ENCODE measurements at places on chromosomes 1 and 21. TPM values are rescaled to one million over a fixed set of nuclear protein-coding genes. Genes with fewer than 3 reads are reported as not detected.

- peak; percentile 19 for DNase-seq
Observed at GRCh38 chr1:228293816-228294500, 86.1 kb downstream of the OBSCN start.

- DNase-seq: no peak
Observed at GRCh38 chr1:71861022-71861421, 421.3 kb downstream of the NEGR1 start.

The UROD gene
- total RNA-seq: 60.4 TPM

GRCh38 chr1:1433804-1434130, 1.7 kb upstream of the VWA1 start:
- no peak for DNase-seq

GRCh38 chr1:8652467-8653046, 164.9 kb downstream of the RERE start:
- DNase-seq: no peak

The GREM2 gene
- 0.74 TPM for total RNA-seq

DNA sequence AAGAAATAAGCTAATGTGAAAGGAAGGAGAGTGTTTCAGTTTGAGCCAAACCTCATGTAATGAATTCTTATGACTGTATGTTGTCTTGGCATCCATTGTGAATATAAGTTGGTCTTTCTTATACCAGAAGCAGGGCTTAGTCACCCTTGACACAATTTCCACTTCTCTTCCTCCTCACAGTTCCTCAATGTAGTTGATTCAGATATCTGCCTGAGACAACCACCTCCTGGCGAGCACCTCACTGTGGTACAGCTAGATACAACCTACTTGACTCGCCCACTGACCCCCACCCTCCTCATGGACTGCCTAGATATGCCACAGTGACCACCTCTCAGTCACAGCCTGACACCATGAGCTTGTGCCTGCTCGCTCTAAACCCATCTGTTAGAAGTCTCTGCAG, 45.6 kb downstream of the KYAT3 start:
- DNase-seq: no peak

GRCh38 chr1:170436928-170437327, 95.0 kb upstream of the GORAB start:
- no peak for DNase-seq

DNA sequence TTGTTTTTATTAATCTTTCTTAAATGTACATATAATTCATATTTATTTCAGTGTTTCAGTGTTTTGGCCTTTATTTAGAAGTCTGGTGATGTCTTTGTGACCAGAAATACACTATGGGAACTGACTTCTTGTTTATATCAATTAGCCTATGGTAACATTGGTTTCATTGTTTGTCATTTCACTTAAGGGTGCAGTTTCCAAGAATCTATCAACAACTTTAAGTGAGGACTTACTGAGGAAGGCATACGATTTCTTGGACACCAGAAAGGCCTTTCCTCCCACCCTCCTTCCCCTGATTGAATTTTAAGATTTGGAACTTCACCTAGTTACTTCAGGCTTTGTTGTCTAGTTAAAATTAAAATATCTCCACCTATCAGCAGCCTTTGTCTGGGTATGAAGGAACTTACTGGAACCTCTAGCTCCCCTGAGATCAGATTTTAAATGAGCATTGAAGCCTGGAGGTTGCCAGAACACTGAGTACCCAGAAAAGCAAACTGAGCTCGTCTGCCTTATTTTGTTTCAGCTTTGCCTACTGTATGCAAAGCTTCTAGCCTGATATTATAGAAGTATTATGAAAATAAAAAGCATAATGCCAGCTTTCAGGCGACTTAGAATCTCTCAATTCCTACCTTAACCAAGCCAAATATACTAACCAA, 34.2 kb downstream of the HLCS start:
- DNase-seq: no peak

The FOXD2 gene
- 0.44 TPM for total RNA-seq

GRCh38 chr1:223811634-223812101, 34.1 kb downstream of the TP53BP2 start:
- DNase-seq: no peak

- peak; percentile 32 for DNase-seq
Observed at GRCh38 chr1:151368393-151369301, 3.9 kb downstream of the SELENBP1 start.

- no peak for DNase-seq
Observed at GRCh38 chr21:32728456-32728839, 635 bp upstream of the SYNJ1 start.

GRCh38 chr21:30924146-30924700, 42.8 kb upstream of the KRTAP11-1 start:
- no peak for DNase-seq

GRCh38 chr1:205047764-205048231, 4.8 kb downstream of the CNTN2 start:
- no peak for DNase-seq

- no peak for DNase-seq
Observed at GRCh38 chr1:33872275-33872674, 8.4 kb downstream of the HMGB4 start.

DNA sequence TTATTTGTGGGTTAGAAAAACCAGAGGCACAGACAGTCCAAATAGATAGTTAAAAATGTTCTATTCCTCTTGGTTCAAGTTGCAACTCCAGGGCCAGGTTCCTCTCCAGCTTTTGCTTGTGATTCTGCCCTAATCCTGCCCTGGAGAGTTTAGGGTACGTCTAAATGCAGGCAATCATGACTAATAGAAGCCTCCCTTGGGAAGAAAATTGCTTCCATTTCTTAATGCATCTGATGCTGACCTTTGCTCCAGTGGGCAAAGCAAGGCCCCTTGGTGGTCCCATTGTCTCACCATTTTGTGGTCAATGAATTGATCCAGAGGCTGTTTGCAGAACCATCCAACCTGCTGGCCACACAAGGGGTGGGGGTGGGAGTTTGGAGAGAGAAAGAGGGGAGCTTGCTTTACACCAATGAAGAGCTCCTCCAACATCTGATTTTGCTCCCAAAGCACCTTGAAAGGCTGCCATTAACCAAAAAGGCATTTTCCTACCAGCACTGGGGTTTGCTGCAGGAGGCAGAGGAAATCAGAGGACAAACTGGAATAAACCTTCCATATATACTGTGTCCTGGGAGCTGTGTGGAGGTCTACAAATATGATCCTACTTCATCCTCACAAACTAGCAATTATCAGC, 31.3 kb downstream of the C8B start:
- DNase-seq: no peak

DNA sequence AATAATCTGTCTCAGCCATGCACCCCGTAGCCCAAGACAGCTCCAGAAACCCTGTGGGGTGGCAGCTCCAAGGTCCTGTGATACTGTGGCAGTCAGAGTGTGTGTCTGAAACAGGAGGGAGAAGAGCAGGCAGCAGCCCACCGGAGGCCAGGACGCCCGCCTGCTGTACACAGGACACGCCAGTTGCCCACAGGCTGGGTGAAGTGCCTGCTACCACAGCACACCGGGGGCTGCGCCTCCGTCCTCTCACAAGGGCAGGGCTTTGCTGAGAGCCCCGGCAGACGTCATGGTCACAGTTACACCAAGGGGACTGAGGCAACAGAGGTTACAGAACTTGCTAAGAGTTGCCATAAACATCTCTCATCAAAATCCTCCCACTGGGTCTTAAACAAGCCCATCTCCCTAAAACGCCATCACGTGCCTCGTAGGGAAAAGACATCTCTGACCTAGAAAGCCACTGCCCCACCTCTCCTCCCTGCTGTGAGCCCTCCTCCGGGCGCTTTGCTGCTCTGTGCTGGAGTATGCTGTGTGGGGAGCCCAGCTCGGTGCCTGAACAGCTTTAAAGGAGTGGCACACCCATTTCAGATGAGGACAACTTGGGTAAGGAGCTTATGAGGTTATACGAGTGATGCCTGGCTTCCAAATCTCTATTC, 5.3 kb downstream of the C1orf174 start:
- peak; percentile 42 for DNase-seq

GRCh38 chr1:115676498-115677181, 34.9 kb downstream of the VANGL1 start:
- no peak for DNase-seq

DNA sequence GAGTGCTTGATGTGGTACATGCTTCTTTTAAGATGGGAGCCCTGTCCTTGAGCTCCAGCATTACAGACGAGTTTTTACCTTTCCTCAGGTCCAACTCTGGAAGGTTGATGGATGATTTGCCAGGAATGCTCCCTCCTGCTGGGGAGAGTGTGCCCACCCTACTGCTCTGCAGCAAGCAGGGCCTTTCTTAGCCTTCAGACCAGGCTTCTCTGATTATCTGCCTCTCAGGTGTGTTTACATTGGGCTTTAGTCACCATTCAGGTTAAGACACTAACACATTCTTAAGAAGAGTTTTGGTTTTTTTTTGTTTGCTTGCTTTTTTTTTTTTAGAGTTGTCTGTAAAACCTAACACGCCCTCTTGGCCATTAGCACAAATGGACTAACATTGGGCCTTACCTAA, 301.8 kb downstream of the KCNT2 start:
- DNase-seq: no peak

GRCh38 chr21:46385846-46386733, 62.1 kb downstream of the PCNT start:
- DNase-seq: no peak

GRCh38 chr1:154445040-154445472, 39.9 kb downstream of the IL6R start:
- DNase-seq: no peak

The TRNP1 gene
- 15.3 TPM for total RNA-seq

The GCSAML gene
- 2.2 TPM for total RNA-seq

The TGFBR3 gene
- total RNA-seq: 51.7 TPM

GRCh38 chr1:67130673-67131072, 4.1 kb downstream of the C1orf141 start:
- DNase-seq: no peak

GRCh38 chr1:37325010-37325409, 149.4 kb upstream of the ZC3H12A start:
- DNase-seq: no peak

GRCh38 chr21:26199456-26199855, 28.9 kb upstream of the APP start:
- no peak for DNase-seq

The NECTIN4 gene
- total RNA-seq: 6.2 TPM

DNA sequence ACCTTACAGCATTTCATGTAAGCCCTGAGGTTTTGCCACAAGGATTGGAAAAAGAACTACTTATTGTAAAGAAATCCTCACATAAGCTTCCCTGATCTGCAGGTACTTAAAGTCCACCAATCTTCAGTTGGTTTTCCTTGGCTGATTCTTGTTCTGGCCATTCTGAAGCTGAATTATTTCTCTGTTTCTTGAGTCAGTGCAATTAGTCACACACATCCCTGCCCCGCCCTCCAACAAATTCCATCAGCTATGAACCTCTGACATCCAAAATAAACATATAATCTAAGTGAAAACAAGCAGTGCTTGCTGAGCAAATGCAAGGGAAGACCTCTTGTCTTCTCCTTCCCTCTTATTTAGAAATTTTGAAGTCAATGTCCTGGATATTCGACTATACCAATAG, 8.2 kb upstream of the FNDC7 start:
- no peak for DNase-seq

DNA sequence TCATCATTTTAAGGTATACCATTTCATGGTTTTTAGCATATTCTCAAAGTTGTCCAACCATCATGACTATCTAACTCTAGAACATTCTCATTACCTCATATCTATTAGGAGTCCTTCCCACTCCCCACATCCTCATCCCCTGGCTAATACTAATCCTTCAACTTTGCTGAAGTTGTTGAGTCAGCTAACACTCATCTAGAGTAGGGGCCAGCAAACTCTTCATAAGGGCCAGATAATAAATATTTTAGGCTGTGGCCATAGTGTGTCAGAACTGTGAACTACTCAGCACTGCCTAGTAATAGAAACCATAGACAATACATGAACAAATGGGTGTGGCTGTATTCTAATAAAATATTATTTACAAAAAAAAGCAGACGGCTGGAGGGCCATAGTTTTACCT, 43.0 kb downstream of the TOR3A start:
- DNase-seq: no peak

- no peak for DNase-seq
Observed at GRCh38 chr1:228913626-228914414, 178.5 kb downstream of the RHOU start.

DNA sequence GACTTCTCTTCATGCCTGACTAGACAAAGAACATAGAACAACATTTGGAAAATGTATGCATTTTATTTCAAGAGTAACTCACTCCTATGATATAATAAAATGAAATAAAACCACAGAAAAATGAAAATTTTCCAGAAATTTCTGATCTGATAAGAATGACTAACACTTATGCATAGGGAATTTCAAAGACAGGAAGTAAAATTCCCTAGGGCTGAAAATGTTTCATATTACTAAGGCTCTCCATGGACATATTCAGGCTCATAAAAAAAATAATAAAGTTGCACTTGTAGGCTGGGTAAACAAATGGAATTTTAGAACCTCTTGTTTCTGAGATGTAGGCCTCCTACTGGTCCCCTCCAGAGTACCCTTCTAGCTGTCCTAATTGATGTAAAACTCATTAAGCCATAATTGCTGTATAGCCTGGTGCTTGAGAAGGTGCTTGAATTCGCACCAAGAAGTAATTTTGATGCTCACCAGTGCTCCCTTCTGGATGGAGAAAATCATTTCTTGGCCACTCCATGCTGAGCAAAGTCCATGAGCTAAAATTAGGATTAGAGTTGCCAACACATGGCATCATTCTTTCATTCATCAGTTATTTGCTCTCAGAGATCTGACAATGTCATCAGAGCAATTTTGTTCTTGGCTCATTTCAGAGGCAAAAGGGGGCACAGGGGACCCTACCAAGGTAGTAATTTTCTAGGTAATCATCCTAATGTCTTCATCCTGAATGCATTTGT, 641.0 kb upstream of the CAMK1G start:
- no peak for DNase-seq

The VAV3 gene
- total RNA-seq: 11.3 TPM

DNA sequence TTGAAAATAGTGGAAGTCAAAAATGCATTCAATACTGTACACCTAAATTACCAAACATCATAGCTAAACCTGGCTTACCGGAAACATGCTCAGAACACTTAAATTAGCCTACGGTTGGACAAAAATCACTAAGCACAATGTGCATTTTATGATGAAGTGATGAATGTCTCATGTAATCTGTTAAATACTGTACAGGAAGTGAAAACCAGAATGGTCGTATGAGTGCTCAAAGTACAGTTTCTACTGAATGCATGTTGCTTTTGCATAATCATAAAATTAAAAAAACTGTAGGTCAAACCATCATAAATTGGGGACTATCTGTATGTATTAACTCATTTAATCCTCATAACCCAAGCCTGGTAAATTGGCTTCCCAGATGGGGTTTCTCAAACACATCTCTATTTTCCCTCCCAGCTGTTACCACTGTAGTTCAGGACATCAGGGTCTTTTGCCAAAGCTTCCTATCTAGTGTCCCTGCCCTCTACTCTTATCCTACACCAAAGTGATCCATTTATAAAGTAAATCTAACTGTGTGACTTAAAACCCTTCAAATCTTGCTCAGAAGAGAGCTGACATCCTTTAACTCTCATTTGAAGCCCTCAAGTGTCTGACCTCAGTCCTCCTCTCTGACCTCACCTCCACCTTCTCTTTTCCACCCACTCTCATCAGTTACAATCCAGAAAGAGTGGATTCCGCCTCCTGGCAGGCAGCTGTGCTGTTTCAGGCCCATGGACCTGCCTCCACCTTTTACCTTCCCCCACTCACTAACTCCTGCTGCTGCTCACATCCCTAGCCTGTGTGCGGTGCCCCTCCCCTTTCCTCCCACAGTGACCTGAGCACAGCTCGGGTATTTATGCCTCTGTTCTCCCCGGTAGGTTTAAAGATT, 356.4 kb upstream of the ST6GALNAC5 start:
- no peak for DNase-seq

The CACNA1E gene
- 0.27 TPM for total RNA-seq
